ENCODE measurements at places on chromosomes 7 and 10.

DNA sequence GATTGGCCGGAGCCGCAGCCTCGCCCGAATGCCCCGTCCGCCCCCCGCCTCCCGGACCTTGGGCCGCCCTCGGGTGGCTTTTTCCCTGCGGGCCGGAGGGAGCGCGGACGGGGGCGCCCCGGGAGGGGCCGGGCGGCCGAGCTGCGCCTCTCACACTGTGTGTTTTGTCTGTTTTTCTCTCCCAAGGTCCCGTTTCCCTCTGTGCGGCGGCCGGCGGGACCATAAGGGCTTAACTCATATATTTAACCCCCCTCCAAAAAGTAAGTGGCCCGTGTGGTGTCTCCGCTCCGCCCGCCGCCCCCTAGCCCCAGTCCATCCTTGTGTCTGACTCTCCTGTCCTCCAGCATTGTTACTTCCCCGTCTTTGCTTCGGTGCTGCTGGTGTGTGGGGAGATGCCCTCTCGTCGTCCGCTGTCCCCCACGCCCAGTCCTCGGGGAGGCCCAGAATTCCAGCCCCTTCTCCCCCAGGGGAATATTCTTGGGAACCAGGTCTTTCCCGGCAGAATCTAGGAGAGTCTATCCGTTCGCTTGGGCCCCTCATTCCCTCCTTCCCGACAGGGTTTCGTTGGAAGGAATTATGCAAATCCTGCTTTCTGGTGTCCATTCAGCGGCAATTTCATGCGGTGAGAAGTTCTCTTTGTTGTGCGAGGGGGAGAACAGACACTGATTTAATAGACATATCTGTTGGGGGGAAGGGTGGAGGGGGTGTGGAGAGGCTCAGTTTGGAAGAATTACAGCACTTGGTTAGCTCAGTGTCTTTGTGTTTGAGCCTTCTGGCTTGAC, 1.3 kb downstream of the LCOR start:
- DNase-seq = peak; percentile 12

GRCh38 chr7:3892686-3893085, 591.6 kb downstream of the SDK1 start:
- no peak for DNase-seq

DNA sequence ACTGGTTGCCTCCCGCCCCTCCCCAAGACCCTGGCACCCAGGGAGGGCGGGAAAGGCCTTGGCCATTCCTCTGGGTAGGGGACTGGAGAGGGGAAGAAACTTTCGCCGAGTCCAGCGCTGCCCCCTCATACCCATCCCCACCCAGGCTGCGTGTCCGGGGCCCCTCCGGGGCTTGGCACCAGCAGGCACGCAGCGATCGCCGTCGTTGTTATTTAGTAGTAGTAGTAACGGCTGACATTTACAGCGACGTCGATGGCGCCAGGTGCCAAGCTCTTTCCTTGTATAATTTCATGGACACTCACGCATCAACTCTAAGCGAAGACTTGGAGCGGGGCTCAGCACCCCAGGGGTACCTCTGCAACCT, 3.3 kb upstream of the PDGFA start:
- DNase-seq = no peak

DNA sequence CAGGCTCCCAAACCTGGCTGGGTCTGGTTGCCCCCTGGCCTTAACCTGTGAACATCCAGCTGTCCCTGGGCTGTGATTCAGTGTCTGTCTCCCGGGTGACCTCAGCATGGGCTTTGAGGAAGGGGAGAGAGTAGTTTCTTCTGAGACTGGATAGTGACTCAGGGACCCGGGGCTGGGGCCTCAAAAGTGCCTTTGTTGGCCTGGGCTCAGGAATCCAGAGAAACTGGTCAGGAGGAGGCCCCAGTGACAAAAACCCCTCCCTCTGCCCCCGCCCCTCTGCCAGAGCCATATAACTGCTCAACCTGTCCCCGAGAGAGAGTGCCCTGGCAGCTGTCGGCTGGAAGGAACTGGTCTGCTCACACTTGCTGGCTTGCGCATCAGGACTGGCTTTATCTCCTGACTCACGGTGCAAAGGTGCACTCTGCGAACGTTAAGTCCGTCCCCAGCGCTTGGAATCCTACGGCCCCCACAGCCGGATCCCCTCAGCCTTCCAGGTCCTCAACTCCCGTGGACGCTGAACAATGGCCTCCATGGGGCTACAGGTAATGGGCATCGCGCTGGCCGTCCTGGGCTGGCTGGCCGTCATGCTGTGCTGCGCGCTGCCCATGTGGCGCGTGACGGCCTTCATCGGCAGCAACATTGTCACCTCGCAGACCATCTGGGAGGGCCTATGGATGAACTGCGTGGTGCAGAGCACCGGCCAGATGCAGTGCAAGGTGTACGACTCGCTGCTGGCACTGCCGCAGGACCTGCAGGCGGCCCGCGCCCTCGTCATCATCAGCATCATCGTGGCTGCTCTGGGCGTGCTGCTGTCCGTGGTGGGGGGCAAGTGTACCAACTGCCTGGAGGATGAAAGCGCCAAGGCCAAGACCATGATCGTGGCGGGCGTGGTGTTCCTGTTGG, at the start of gene CLDN4:
TSS of gene CLDN4 (plus strand) at position 316 of the 903 bp plus-strand sequence. CDS start at position 522, 206 bp downstream.
- no peak for DNase-seq

- no peak for DNase-seq
These were observed 18.2 kb downstream of the COL13A1 start for GRCh38 chr10:69819716-69820506.

DNA sequence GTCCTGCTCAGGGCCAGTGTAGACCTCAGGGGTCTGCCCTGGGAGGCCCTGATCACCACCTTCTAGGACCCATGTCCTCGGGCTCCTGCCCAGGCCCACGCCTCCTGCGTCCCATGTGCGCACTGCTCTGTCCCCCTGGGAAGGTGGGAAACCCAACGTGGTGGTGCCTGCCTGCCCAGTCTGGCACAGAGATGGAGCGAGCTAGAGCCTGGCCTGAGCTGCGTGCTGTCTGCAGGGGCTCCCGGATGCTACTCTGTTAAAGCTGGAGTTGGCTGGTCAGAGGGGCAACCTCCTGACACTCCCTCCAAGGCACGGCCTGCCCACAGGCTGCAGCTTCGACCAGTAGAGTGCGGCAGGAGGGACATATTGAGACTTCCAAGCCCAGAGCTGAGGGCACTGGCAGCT, 171.7 kb downstream of the DNAJB6 start:
- DNase-seq = no peak

DNA sequence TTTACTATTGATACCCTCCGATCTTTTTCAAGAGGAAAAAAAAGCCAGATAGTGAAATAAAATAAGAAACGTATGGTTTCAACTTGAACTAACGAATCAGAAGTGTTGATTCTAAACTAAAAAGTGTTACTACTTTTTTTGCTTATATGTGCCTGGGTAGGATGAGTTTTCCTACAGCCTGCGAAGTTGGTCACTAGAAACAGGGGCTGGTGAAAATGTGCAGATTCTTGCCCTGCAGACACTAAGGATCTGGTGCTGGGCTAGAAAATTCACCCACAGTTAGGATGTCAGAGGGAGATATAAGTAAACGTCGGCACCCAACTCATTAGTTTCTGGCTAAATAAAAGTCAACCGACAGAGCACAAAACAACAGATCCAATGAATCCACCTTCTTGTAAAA, 298.7 kb upstream of the NFE2L3 start:
- DNase-seq = no peak

DNA sequence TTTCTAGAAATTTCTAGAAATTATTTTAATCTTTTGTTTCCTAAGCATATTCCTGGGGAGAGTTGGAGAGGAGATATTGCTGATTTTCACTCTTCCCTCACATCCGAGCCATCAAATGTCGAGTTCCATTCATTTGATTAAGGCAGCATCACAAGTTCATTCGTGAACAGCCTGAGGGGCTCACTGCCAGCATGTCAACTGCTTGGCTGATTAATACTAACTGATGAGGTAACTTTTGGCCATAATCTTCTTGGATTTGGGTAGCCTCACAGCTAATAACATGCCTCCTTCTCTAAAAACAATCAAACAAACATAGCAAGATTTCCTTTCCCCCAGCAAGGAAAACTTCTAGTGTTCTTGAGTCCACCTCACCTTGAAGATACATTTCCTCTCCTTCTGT, 87.1 kb upstream of the AFAP1L2 start:
- DNase-seq = no peak

DNA sequence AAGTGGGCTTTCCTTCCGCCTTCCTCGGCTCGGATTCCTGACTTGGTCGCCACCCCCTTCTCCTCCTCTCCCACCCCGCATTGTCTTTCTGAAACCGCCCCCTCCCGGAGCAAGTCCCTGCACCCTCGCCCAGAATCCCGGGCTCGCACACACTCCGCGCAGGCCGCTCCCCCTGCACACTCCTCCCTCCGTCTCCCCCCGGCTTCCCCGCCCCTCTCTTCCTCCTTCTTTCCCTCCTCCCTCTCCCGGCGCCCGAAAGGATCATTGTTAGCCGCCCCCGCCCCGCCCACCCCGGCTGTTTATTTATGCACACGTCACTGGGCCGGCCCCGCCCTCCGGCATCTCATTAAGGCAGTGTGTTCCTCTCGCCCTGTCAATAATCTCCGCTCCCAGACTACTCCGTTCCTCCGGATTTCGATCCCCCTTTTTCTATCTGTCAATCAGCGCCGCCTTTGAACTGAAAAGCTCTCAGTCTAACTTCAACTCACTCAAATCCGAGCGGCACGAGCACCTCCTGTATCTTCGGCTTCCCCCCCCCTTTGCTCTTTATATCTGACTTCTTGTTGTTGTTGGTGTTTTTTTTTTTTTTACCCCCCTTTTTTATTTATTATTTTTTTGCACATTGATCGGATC, at the start of gene TCF7L2:
TSS of gene TCF7L2 (plus strand) at position 373 of the 633 bp plus-strand sequence. CDS start 510 bp downstream, outside the sequence.
- DNase-seq = peak; percentile 56

DNA sequence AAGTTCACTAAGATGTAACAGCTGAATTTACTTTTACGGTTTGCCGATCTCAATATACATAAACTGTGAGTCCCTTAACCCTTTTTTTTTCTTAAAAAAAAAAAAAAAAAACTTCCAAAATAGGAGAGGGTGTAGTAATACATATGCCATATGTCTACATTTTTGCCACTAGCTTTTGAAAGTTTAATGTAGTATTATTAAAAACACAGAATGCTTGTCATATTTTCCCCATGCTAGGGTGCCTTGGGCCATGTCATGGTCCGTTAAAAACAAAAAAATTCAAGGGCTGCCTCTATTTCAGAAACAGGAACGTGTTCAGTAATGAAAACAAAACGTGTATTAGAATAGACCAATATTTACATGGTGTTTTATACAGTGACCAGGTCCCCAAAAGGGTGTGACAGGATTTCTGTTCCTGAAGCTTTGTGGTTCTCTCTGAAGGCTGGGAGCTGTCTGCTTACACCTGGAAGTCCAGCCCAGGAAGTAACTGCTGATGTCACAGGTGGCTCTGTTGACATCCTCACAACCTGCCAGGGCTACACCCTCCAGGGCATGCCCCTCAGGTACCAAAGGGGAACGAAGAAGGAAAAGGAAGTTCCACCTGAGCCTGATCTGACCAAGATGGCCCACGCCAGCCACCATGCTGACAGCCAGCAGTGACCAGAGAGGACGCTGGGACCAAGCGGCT, 79.0 kb downstream of the COBL start:
- DNase-seq = no peak

- DNase-seq = no peak
These were observed 86.5 kb downstream of the TRIL start for GRCh38 chr7:28871631-28872030.

GRCh38 chr7:151885202-151885580, 8.3 kb upstream of the PRKAG2 start:
- DNase-seq = no peak

DNA sequence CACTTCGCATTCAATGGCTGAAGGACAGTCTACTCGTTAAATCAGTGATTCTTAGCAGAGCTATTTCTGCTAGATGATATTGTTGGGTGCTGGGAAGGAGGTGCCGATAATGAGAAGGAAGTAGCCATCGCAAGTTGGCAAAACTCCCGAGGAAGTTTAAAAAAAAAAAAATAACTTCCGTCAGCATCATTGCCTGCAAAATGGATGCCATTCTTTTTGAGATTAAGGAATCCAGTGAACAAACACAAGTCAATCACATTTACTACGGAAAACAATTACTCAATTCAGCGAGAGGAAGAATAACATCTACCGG, 74.4 kb upstream of the SFMBT2 start:
- DNase-seq = no peak

DNA sequence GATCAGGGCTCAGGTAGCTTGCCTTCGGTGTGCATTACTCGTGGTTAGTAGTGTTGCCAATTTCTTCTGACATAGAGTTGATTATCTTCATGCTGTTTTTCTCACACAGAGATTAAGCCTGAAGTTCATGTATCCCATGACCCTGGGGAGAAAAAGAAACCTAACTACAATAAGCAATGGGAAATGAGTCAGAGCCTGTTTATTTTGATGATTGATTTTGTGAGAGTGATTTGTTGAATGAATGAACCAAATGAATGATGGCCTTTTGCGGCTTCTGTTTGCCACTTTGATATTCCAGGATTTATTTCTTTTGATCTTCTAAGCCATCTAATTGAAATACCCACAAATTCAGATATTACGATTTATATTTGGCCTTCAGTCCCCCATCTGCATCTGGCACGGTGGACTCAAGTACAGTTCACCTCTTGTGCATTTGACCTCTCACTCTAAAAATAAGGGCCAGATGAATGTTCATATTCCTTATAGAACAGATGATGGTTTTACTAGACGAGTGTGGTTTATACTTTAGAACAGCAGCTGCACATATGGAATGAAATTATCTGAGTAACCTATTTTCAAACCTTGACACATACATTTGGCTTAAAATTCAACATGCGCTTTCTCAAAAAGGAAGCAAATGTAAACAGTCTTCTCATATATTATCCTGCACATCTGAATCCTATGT, 110.7 kb downstream of the PLCE1 start:
- no peak for DNase-seq

- no peak for DNase-seq
These were observed 41.5 kb downstream of the CFAP43 start for GRCh38 chr10:104190695-104191094.

DNA sequence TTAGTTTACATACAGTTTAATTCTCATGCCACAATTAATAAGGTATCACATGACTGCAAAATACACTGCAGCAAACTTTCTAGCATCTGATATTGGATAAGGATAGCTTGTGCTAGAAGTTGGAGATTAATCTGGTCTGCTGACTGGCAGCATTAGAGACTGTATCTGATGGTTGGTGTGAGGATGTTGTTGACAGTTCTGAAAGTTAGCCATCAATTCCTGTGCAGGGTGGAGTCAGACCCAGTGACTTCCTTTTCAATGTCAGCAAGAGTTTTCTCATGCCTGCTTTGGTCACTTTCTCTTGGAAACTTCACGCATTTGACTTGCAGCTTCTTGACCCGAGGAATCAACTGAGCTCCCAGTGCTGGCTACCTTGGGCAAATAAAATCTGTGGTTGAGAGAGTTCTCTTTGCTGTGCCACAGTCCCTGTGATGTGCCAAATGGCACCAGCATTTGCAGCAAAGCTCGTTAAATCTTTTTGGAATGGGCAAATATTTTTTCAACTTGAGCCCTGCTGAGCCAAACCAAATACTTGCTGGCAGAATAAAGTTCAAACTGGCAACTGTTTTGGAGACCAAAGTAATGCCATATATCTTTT, 233.0 kb downstream of the TRIL start:
- DNase-seq = no peak

DNA sequence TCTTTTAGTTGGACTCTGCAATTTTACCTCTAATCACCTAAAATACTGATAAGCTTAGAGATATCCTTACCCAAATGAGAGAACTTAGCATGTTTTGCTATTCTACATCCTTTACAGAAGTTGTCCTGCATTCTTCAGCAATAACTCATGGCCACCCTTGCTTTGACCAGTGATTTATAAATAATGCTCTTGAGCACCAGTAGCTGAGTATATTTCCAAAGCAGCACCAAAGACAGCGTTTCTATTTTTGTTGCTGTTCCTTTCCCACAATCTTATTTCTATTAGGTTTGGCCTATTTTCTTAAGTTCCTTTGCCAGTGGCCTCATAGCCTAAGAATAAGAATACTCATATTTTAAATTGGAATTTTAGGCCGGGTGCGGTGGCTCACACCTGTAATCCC, 15.0 kb downstream of the ARPC1A start:
- no peak for DNase-seq

GRCh38 chr10:22723783-22724182, 9.4 kb upstream of the PIP4K2A start:
- DNase-seq = no peak

All from activated T-cell treated with anti-CD3 and anti-CD28 coated beads, Interleukin-2, amount 50 U/mL, for 72 hours (primary cell).